NCI-H2081 treated with DMSO at 0.1 percent for 48 hours (cell line): ENCODE measurements at places on chromosomes 3 and 15.
A peak's percentile ranks its signal among the peaks of the same experiment; 100 is the strongest.

DNA sequence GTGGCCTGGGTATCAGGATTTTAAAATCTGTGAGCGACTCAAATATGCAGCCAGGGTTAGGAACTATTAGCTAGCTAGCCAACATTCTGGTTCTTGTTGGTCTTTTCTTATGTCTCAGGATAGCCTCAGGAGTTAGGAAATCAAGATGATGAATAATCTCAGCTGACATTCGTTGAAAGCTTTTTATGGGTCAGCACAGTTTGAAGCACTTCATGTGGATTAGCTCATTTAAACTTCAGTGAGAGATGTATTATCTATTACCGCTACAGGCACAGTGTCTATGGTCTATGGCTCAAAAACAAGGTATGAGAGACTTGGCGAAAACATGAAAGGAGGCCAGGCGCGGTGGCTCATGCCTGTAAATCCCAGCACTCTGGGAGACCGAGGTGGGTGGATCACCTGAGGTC is 187.5 kb upstream of the THRB start:
- no peak for DNase-seq

DNA sequence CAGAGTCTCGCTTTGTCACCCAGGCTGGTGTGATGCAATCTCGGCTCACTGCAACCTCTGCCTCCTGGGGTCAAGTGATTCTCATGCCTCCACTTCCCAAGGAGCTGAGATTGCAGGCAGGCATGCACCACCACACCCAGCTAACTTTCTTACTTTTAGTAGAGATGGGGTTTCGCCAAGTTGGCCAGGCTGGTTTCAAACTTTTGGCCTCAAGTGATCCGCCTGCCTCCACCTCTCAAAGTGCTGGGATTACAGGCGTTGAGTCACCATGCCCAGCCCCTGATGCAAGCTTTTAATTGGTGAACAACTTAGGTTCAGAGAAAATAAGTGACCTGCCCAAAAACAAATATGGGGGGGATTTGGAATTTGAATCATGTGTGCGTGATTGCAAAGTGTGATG is 246.2 kb downstream of the LRTM1 start:
- DNase-seq: no peak

DNA sequence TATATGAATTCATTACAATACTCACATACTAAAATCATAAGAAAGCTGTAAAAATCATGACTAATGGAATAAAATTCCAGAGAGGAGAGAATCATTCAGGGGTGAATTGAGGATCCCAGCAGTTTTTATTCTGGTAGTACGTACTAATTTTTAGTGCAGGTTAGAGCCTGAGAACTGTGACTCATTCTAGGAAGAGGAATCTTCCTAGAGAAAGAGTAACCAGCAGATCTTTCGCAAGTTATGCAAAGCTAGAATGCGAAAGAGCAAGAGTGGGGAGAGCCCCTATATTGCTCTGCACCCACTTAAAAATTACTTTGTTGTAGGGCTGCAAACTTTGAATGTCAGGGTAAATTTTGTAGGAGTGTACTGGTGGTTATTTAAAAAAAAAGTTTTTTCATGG is 303.6 kb upstream of the ARPP21 start:
- DNase-seq: no peak

GRCh38 chr3:23459889-23460546 is 256.9 kb downstream of the UBE2E2 start:
- DNase-seq: no peak

DNA sequence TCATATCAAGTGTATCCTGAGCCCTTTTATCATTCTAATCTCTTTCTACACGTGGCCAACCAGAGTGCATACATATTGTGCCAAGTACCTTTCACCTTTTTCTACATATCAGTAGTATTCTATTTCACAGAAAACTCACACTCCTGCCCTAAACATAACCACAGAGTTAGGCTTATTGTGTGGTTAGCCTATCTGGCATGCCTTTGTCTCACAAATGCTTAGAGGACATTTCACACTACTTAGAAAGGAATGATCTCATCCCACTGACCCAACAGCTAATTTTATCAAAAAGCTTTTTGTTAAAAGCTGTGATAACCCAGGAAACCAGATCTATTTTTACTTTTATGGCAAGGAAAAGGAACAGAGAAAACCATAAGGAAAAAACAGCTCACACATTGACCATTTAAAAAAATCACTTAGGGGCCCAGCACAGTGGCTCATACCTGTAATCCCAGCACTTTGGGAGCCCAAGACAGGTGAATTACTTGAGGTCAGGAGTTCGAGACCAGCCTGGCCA is 17.8 kb upstream of the MAP4 start:
- no peak for DNase-seq

GRCh38 chr3:47778746-47779145 is 2.9 kb downstream of the SMARCC1 start:
- DNase-seq: no peak

GRCh38 chr3:29708884-29709283 is 428.0 kb downstream of the RBMS3 start:
- no peak for DNase-seq

- no peak for DNase-seq
Observed at GRCh38 chr15:75583701-75584100, 4.6 kb upstream of the PTPN9 start.

DNA sequence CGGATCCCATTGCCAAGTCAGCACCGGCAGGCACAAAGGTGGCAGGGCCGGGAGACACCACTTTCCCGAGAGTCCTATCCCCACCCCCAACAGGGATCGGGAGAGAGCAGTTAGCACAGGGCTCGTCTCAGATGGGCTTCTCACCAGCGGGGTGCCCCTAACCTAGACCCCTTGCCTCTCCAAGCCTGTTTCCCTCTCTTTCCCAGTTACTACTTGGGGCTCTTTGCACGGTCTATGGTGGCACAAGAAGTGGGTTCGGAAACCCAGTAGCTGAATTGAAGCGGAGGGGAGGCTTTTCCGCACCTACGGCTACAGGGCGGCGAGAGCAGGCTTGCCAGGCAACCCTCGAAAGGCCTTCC is 383 bp upstream of the EFCC1 start:
- no peak for DNase-seq

- peak; percentile 38 for DNase-seq
Observed at GRCh38 chr3:143972505-143973258, 1.1 kb downstream of the DIPK2A start.

DNA sequence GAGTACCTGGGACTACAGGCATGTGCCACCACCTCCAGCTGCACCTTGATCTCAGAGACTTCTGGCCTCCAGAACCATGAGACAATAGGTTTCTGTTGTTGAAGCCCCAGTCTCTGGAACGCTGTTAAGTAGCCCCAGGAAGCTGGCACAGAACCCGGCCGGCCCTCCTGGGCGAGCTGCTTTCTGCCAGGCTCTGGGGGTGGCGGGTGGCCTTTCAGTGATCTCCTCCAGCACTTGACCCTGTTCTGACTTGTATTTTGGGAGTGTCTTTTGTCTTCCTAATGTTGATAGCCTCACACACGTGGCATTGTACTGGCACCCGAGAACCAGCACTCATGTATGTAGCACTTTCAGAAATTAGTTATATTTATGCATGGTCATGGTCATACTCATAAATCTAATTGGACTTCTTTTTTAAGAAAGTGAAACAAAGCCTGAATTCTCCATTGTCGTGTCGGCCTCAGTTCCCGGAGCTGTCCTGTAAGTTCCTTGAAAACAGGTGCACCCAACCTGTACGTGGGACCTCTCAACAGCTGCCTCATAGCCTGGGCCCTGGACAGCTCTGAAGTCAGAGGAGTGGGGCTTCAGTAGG is 74.0 kb downstream of the TFRC start:
- no peak for DNase-seq

GRCh38 chr3:194294199-194294894 is 56.8 kb downstream of the CPN2 start:
- no peak for DNase-seq

DNA sequence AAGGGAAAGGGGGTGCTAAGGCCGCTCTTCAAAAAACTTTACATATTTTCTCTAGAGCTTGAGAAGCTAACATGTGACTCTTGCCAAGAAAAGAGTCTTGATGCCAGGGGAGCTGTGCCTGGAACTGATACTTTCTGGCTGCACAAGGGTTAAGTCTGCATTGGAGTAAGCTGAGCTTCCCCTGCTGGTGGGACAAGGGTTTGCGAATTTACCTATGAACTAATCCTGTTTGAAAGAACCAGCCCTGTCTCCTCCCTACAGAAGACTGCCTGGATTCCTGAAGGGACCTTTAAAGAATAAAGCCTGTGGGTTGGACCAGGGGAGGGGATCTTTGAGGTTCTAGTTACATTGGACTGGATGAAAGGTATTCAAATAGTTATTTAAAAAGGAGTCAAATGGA is 58.3 kb upstream of the EPHA3 start:
- no peak for DNase-seq

GRCh38 chr15:38885001-38885400 is 320.4 kb upstream of the RASGRP1 start:
- no peak for DNase-seq

DNA sequence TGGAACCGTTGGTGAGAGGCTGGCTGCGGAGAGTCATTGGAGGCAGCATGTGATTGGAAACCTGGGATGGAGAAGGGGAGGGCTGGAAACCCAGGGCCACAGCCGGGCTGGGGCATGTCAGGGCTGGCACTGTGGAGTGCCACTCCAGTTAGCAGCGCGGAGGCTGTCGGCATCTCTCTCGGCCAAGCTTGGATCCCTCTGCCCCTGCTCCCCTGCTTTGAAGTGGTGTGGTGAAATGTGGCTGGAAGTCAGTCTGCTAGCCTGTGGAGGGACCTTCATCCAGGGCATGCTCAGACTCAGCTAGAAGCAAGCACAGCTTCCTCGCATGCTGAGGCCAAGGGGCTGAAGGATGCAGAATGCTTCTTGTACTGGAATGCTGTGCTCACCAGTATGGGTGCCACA is 13.5 kb downstream of the SLCO3A1 start:
- DNase-seq: no peak

GRCh38 chr15:93152951-93153350 is 63.9 kb upstream of the RGMA start:
- no peak for DNase-seq
